ENCODE measurements at places on chromosomes 4 and X.
A peak's percentile ranks its signal among the peaks of the same experiment; 100 is the strongest.

- no peak for DNase-seq
Observed at GRCh38 chr4:53019485-53020382, 157.6 kb downstream of the RASL11B start.

DNA sequence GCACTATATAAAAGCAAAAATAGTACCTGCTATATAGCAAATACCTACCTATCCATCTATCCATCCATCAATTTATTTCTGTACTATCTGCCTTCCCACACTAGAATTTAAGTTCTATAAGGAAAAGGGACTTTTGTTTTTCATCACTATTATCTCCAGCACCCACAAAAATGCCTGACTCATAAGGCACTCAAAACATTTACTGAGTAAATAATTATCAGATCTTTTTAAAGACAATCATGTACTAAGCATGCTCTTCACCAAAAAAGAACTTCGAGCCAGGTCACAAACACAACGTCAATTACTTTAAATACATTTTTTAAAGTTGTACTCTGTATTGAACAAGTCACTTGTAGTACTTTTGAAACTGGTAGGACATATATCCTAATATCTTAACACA lies 119.9 kb downstream of the FBXW7 start:
- no peak for DNase-seq

DNA sequence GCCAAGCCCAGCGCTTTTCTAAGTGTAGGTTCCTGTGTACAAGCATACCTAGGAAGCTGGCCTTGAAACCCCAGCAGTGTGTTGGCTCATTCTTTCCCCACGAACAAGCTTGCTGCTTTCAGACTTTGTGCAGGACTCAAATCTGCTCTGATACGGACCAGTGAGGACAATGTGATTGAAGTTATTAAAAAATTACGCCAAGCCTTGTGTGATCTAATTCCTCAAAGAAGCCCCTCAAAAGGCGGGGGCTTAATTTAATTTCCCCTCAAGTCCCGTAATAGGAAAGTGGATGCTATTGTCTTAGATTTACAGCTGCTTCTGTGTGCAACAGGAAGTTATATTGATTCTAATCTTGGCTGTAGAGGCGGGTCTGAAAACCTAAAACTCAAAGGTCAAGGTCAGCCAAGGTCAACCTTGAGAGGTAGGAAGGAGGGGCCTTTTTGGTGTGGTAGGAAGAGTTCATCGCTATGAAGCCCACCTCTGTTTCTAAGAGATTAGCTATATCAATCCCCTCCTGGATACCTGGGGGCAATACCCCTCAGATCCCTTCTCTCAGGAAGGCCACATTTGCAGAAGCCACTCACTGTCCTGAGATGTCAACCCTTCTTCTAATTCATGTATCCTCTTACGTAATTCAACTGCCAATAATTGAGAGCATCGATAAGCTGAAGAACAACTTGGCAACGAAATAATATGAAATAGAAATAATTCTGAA lies 45.1 kb downstream of the TBC1D9 start:
- DNase-seq: no peak

DNA sequence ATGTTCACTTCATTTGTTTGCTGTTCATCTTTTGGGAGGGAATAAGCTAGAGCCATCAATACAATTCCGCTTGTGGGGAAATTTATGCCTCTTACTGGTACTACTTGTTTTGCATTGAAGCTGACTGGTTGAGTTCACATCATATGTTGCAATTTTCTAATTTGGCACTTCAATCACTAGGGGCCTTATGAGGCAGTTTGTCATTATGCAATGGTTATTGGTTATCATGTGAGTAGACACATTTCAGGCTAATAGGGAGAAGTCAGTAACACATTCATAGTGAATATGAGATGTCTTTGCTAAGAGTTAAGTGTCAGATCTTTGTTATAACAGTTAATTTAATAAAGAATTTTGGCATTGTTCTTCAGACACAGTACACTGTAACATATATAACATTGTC lies 5.0 kb downstream of the RPL36A start:
- DNase-seq: no peak

GRCh38 chr4:140556372-140557085 lies 12.2 kb downstream of the UCP1 start:
- DNase-seq: no peak

GRCh38 chr4:184540307-184540706 lies 66.0 kb upstream of the IRF2 start:
- DNase-seq: no peak

DNA sequence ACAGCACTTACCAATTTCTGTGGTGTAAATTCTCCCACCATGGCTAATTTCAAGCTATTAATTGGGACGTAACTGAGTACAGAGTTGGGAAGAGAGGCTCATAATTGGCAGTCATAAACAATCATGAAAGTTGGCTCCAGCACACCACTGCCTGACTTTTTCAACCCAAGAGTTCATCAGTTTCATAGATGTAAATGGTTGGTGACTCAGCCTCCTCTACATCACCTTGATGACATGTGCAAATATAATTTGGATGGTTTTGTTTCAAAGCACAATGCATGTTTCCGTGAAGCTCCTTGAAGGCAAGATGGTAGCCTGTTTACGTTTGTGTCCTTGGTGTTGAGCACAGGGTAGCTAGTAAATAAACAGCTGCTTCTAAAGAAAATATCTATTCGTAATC lies 235.1 kb downstream of the LDB2 start:
- DNase-seq: no peak

GRCh38 chr4:26692014-26692726 lies 108.3 kb downstream of the TBC1D19 start:
- no peak for DNase-seq

- no peak for DNase-seq
Observed at GRCh38 chr4:5941601-5942000, 48.7 kb upstream of the CRMP1 start.

DNA sequence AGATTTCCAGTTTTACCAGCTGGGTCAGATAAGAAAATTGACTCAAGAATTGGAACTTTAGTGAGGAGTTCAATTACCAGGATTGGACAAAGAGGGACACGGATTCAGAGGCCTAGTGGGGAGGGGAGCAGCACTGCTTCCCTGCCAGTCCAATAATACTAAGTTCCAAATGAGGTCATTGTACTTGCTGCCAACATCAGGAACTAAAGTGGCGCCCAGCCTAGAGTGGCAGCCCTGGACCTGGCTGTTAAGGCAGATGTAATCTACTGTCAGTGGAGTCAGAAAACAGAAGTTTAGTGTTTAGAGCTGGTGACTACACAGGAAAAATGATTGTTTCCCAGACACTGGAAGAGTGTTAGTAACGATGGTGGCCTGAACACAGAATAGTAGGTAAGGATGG lies 42.7 kb upstream of the RAPGEF2 start:
- DNase-seq: no peak

- DNase-seq: no peak
Observed at GRCh38 chrX:97267396-97268181, 383.9 kb downstream of the RPA4 start.

DNA sequence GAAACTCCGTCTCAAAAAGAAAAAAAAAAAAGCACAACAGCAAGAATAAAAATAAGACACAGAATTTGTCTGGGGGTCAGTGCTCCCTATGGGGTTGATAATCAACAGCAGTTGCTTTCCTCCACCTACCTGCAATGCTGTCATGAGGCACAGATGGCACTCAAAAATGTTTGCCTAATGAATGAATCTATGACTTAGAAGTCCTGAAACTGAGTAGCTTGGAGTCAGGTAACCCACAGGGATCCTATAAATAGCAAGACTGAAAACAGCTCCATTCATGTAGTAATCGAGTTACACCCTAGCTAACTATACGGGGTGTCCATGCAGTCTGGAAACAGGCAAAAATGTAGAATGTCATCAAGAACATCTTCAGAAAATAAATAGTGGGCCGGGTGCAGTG lies 19.8 kb upstream of the DDX3X start:
- DNase-seq: no peak

DNA sequence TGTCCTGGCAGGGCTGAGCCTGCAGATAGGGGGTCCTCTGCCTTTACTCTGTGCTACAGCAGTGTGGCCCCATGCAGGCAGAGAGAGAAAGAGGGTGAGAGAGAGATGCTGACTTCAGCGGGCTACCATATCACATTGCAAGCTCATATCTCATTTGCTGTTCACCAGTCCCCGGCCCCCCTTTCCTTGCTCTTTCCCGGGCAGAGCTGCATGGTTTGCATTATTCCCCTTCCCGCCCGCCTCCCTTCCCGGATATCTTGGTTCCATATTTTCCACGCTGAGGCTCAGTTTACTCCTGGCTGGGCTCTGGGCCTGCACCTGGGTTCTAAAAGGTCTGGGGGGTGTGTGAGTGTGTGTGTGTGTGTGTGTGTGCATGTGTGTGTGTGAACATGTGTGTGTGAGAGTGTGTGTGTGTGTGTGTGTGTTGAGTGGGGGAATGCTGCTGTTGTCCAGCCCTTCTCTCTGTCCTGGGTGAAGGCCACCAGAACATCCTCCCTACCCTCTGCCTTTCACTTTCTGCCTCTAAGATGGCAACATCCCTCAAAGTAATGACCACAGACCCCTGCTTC lies 63.5 kb downstream of the PJA1 start:
- no peak for DNase-seq

DNA sequence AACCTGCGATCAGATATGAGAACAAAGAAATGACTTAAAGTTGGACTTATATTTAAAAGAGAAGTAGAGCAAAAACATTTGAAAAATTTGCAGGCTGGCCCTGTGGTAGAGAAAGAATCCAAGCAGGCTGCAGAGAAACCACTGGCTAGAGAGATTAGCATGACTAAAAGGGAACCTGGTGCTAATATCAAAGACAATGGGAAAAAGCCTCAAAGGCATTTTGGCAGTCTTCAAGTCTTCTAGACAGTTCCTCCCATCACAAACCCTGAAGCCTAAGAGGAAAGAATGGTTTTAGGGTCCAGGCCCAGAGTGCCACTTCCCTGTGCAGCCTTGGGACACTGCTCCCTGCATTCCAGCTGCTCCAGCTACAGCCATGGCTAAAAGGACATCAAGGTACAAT lies 33.4 kb downstream of the KCTD8 start:
- no peak for DNase-seq

GRCh38 chrX:386768-387575 lies at the start of gene PPP2R3B:
PPP2R3B (minus strand) TSS chrX:386907; CDS start chrX:386691, 216 bp downstream.
- peak; percentile 99 for DNase-seq

- DNase-seq: no peak
Observed at GRCh38 chr4:146585761-146586333, 52.8 kb upstream of the POU4F2 start.

GRCh38 chrX:148976571-148977400 lies 476.4 kb downstream of the AFF2 start:
- DNase-seq: no peak

GRCh38 chr4:15254236-15254880 lies 173.5 kb upstream of the C1QTNF7 start:
- no peak for DNase-seq

- DNase-seq: no peak
Observed at GRCh38 chrX:10208281-10208856, 51.6 kb downstream of the CLCN4 start.

DNA sequence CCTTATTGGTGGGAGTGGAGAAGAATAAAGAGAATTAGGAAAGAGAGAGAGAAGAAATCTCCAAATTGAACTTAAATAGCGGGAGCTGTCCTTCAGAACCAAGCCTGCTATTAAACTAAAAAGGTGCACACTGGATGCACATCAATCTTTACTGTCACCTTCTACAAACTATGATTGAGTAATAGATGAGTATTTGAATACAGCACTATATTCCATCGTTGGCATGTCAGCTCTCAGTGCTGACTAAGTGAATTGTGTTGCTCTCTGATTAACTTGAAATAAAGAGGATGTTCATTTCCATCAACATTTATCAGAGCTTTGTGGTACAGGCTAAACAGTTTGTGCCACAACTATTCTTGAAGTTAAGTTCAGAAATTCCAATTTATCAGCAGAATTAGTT lies 143.7 kb upstream of the PABPC4L start:
- no peak for DNase-seq

DNA sequence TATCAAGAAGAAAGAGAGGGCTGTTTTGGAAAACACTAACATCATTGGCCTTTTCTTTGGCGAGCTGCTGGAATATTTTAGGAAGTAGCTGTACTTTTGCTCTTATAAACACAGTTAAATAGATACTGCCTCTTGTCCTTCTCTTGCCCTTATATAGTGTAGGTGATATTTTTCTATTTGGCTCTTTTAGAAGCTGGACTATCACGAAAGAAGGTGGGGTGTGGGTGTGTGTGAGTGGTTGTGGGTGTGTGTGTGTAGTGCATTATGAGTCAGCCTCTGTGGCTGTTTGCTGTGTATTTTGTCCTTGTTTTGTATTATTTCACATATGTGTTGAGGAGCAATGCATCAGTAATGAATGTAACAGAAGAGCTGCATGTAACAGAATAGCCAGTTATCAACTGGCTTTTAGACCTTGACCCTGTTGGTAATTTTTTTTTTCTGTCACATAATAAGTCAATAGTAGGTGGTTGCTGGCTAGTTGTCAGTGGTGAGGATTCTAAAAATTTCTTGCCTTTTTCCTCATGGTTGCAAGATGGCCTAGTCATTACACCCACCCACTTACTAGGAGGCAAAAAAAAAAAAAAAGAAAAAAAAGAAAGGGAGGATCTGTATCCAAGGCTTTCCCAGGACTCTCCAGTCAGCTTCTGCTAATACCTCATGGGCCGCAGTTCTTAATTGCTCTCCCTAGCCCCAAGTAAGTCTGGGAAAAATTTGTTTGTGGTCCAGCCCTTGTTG lies 23.8 kb downstream of the ARHGAP10 start:
- no peak for DNase-seq

- no peak for DNase-seq
Observed at GRCh38 chr4:1998296-1998695, 10.5 kb downstream of the NELFA start.

DNA sequence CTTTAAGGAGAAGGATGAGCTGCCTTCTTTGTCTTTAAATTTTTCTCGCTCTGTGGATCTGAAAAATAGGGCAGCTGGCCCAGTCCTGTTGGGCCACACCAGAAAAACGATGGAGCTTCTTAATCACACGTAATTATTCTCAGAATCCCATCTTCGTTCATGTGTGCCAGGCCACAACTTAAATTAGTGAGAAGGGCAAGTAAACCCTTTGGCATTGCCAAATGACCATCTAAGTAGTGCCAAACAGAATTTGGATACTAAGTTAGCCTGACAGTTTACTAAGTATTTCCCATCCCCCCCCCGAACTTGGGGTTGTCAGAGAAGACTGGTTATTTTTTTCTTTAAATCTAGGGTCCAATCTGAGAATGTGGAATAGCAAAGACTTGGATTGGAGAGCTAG lies 62.0 kb downstream of the CASP3 start:
- DNase-seq: no peak

- DNase-seq: no peak
Observed at GRCh38 chr4:47221721-47222120, 190.4 kb downstream of the GABRB1 start.
